ENCODE measurements at places on chromosomes 5 and 9.

DNA sequence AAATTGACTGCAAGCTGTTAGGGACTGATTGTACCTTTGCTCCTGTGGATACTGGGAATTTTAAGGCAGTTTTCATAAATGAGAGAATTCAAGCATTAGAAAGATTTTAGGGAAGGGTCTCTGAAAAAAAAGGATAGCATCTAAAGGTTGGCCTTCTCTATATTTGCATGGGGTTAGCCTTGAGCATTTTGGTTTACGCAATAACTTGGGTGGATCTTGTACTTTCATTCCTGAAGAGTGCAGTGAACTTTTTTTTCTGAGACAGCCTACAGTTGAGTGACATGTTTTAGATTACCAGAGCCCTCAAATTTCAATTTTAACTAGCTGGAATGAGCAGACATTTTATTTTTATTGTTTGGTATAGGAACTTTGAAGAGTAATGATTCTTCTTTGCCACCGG lies 91.6 kb upstream of the NR3C1 start:
- DNase-seq, result peak; percentile 60

GRCh38 chr5:111124793-111125192 lies 32.6 kb downstream of the WDR36 start:
- DNase-seq, result no peak

GRCh38 chr5:57858905-57859304 lies 376.3 kb upstream of the ACTBL2 start:
- no peak for DNase-seq

GRCh38 chr9:34526026-34526425 lies 3.2 kb upstream of the ENHO start:
- DNase-seq, result no peak

- DNase-seq, result no peak
Measured at GRCh38 chr9:33354651-33355211, 47.6 kb downstream of the AQP7 start.

- no peak for DNase-seq
Measured at GRCh38 chr9:134321531-134321930, 4.7 kb upstream of the RXRA start.

GRCh38 chr5:135623186-135623715 lies 44.5 kb upstream of the CXCL14 start:
- DNase-seq, result no peak

- DNase-seq, result no peak
Measured at GRCh38 chr5:3092664-3093063, 341.2 kb upstream of the IRX2 start.

GRCh38 chr9:116628716-116629115 lies 58.4 kb upstream of the TRIM32 start:
- DNase-seq, result peak; percentile 44

DNA sequence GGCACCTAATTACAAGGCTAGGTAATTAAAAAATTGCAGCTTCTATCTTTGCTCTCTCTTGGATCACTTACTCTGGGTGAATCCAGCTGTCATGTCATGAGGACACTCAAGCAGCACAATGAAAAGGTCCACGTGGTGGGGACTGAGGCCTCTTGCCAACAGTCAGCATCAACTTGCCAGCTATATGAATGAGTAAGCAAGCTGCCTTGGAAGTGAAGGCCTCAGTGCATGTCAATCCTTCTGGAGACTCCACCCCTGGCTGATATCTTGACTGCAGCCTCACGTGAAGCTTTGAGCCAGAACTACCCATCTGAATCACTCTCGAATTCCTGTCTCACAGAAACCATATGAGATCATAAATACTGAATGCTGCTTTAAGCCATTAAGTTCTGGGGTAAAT lies 140.5 kb downstream of the SNX18 start:
- DNase-seq, result peak; percentile 61

DNA sequence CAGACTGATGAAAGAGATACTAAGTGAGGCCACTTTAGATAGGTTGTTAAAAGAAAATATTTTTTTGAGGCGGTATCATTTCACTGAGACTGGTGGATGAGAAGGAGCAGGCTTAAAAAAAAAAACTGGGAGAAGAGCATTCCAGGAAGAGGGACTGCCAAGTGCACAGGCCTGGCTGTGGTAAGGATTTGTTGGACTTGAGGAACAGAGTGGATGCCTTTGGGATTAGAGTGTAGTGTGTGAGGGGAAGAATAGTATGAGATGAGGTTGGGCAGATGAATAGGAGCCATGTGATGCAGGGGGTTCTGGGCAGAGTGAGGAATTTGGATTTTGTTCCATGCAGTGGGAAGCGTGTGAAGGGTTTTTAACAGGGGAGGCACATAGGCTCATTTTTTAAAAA lies 57.9 kb downstream of the PBX3 start:
- DNase-seq, result peak; percentile 96

DNA sequence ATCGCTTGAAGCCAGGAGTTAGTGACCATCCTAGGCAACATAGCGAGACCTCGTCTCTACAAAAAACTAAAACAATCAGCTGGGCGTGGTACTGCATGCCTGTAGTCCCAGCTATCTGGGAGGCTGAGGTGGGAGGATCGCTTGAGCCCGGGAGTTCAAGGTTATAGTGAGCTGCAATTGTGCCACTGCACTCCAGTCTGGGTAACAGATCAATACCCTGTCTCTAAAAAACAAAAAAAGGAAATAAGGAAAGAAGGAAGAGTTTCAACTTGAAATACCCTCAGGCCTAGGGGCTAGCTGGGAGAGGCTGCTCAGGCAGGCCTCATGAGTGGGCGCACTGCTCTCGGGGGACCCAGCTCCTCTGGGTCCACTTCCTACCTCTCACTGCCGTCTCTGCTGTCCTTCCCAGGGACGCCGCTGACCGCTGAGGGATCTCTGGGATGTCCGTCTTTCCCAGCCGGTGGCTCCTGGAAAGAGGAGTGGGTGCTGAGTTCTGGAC lies 56.4 kb downstream of the PRRT1B start:
- no peak for DNase-seq

DNA sequence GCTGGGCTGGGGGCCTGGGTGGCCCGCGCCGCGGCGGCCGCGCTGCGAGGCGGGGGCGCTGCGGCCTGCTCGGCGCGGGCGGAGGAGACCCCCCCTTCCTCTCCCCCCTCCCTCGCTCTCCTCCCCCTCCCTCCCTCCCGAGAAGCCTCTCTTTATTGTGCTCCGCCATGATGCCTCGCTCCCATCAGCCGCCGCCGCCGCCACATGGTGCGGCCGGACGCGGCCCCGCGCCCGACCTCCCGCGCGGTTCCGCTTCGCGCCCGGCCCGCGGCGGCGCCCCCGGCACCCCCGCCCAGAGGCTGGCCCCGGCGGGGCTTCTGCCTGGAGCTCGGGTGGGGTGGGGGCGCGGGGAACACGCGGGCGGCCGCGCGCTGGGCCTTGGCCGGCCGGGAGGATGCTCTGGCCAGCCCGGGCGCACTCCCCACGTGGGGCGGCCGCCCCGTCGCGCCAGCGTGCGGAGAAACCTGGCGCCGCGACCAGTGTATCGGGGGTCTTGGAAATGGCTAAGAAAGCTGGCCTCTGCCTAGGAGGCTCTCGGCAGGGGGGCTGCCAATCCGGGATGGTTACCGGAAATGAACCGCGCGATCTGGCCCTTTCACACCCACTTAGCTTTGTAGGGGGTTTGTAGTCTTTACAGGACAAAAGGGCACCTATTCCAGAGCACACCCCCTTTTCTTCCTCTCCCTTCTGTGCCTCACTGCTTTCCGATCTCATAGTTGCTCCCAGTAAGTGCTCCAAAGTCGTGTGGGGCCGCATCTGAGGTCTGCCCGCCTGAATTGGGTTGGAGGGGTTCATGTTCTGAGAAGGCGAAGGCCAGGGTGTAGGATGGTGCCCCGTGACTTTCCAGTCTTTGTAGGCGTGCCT lies 1.0 kb downstream of the SET start:
- DNase-seq, result peak; percentile 65

- DNase-seq, result no peak
Measured at GRCh38 chr5:73770172-73771025, 144.4 kb downstream of the ARHGEF28 start.

DNA sequence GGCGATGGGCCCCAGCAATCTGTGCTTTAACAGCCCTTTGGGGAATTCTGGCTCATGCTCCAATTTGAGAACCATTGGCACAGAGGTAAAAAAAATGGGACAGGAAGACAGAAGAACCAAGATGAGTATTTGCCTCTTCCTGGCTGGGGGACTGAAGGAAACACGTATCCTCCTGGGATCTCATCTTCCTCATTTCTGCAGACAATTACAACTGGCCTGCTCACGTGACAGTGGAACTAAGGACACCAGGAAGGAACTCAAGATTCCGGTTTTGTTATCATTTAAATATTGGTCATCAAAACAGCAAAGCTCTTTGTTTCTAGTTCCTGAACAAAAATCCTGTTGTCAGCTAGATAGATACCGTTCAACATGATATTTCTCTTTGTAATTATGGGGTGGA lies 216.0 kb upstream of the DAP start:
- no peak for DNase-seq

GRCh38 chr5:74116266-74116665 lies 490.3 kb downstream of the ARHGEF28 start:
- no peak for DNase-seq

DNA sequence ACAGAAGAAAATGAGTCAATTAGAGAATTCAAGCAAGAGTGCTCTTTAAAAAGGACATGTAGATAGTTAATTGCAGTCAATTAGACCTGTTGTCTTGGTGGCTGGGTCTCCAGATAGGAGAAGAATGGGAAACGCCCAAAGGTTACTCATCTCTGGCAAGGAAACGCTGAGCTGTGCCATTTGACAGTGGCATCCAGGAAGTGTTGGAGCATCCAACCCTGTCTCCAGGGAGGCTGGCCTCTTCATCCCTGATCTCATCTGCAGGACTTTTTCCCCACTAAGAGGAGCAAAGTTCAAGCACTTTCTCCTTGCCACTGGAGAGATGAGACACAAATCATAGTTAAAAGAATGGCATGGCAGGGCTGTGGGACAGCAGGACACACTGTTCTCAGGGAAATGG lies 111.7 kb upstream of the MSX2 start:
- DNase-seq, result no peak

DNA sequence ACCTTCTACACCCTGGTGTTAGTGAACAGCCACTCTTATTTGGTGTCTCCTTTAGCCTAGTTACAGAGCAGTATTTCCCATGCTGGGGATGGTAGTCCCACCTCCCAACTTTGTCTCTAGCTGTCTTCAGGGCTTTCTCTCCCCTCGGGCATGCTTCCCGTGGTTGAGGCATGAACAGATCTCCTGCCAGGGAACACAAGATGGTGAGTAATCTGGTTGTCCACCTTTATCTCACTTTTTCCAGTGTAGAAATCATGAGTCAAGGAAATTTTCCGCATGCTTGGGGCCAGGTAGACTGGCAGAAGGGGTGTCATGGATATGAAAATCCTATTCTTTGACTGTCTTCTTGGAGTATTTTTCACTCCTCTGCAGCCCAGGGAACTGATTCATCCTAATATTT lies 532.9 kb downstream of the ANXA1 start:
- no peak for DNase-seq

- no peak for DNase-seq
Measured at GRCh38 chr5:42982107-42982622, 58.0 kb downstream of the ANXA2R start.

GRCh38 chr5:170632985-170633234 lies 129.1 kb downstream of the KCNIP1 start:
- peak; percentile 67 for DNase-seq

- no peak for DNase-seq
Measured at GRCh38 chr9:107249131-107249533, 33.9 kb upstream of the RAD23B start.

- no peak for DNase-seq
Measured at GRCh38 chr9:110133608-110134210, 74.2 kb downstream of the C9orf152 start.

DNA sequence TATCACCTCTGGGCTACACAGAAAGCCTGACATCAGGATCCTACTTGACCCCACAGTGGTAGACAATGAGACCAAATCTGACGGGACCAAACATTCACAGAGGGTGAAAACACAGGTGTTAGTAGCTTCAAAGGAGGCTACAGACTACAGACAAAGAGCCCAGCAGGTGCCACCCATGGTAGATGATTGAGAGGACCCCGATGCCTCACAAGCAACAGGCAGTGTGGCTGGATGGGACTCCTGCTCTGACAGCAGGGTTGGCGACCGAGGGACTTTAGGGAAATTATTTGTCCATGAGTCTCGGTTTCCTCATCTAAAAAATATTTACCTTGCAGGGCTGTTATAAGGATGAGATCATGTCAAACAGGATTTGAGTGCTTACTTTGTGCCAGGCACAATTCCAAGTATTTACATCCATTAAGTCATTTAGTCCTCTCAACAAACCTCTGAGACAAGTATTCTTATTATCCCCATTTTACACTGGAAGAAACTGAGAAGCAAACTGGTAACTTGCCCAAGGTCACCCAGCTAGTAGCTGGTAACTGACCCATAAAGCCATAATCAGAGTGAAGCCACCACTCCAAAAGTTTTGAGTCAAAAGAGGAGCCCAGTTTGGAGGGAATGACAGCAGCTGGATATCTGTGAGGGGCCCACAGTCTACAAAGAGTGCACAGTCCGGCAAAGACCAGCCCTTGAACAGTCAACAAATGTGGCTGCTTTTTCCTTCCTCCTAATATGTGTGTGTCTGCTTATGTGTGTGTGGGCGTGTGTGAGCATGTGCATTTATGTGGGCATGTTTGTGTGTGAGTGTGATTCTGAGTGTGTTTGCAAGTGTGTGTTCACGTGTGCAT lies 502.0 kb downstream of the BNC2 start:
- peak; percentile 58 for DNase-seq

- peak; percentile 25 for DNase-seq
Measured at GRCh38 chr5:44388321-44389089, 715 bp downstream of the FGF10 start.

DNA sequence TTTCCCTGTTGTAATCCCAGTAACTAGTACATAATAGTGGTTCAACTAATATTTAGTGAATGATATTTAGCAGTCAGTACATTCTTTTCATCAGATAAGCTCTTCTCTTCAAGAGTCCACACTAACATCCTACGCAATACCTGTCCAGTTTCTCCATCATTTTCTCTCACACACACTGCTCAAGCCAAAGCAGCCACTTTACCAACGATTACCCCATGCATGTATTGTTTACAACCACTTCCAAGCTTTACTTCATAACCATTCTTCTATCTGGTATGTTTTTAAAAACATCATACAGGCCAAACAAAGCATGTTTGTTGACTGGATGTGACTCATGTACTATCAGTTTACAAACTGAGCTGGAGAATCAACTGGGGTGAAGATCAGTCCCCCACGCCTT lies 7.3 kb downstream of the UBTD2 start:
- no peak for DNase-seq

All from fibroblast of skin of scalp (primary cell).